Stimulated activated CD4-positive, alpha-beta T cell treated with anti-CD3 and anti-CD28 coated beads, Interleukin-1b, Interleukin-23, amount 100 ng/mL, for 48 hours (primary cell): ENCODE measurements at places on chromosomes 16 and 17.

GRCh38 chr16:983044-984030 lies 1.8 kb downstream of the SOX8 start:
- no peak for DNase-seq

- DNase-seq, result no peak
Observed at GRCh38 chr17:56431736-56432135, 161.8 kb upstream of the NOG start.

- no peak for DNase-seq
Observed at GRCh38 chr16:14007450-14007849, 63.7 kb upstream of the MRTFB start.

DNA sequence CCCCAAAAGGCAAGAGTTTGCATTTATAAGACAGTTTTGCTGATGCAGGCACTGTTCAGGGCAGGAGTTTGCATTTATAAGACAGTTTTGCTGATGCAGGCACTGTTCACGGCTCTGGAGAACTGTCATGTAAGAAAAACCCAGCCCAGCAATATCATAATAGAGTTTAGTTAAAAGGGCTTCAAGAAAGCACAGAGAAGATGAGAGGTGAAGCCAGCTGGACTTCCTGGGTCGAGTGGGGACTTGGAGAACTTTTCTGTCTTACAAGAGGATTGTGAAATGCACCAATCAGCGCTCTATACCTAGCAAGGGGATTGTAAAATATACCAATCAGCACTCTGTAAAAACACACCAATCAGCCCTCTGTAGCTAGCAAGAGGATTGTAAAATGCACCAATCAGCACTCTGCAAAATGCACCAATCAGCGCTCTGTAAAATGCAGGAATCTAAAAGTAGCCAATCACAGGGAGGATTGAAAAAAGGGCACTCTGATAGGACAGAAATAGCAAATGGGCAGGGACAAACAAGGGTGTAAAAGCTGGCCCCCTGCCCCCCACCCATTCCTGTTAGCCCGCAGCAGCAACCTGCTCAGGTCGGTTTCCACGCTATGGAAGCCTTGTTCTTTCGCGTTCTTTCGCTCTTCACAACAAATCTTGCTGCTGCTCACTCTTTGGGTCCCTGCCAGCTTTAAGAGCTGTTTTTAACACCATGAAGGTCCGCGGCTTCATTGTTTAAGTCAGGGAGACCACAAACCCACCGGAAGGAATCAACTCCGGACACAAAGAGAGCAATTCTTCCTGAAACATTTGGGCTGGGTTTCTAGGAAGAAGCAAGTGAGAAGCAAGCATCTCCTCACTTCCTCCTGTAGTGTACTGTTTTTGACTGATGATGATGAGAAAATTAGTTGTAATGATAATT lies 1.8 kb upstream of the CBX1 start:
- peak; percentile 40 for DNase-seq

- DNase-seq, result no peak
Observed at GRCh38 chr16:48432136-48432535, 46.9 kb upstream of the SIAH1 start.

DNA sequence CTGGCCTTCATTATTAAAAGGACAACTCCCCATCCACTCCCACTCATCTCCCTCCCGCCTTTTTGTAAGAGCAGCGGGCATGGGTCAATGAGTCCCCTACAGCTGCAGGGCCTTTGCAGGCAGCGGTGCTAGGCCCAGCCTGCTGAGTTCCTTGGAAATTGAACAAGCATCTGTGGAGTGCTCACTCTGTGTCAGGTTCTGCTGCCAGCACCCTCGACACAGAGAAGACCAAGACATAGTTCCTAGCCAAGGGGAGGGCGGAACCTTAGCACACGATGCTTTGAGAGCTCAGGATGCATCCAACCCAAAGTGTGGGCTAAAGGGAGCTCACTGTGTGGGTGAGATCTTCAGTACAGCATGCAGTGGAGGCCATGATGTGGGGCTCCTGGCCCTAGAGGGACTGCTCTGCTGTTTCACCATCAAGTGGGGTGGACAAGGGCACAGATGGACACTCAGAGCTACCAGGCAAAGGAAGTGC lies 27.6 kb downstream of the RMI2 start:
- DNase-seq, result no peak

DNA sequence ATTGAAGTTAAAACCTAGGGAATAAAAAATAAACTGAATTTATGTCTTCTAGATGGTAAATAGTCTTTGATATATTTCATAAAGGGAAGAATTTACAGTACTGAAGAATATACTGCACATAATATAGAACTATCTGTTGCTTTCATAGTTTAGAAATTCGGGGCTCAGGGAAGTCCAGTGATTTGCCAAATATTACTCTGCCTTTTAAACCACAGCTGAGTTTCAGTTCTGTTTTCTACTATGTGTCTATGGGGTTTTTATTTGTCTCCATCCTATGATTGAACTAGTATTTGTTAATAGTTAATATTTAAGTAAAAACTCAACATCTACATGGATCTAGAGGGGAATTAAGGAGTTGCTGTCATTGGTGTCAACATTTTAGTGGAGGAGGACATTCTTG lies 715.0 kb upstream of the CDH8 start:
- no peak for DNase-seq

GRCh38 chr17:78128551-78129350 lies at the start of gene TMC6:
TSS of gene TMC6 (minus strand) at chr17:78128755. CDS start at chr17:78126832, 1,923 bp downstream.
- peak; percentile 67 for DNase-seq

DNA sequence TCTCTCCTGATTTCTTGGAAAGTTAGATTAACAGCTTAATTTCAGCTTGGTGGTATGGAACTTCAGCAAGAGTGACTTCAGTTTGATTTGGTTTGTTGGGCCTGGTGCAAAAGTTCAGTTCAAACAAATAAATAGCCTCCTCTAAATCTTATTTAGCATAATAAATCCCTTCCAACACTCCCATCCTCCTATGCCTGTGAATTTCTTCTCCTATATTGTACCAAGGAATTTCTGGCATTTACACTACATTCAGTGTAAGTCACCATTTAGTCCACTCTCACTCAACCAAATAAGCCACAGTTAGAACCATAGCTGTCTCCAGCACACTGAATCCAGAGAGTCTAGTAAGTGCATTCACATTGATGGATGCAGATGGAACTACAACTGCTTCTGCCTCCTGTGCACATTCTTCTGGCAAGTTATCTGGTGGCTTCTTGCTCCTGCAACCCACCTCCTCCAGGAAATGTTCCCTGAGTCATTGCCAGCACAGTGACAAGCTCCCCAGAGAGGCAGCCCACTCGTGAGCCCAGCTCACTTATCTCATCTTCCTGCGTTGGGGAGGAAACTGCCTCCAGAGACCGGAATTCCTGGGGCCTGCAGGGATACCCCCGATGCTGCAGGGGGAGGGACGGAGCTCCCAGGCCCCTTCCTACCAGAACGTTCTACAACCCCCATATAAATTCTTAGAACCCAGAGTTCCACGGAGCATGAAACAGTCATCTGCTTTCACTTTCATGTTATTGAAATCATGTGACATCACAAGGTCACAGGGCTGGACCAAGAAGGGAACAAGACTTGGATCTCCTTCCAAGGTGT lies 318.3 kb downstream of the PHKB start:
- peak; percentile 27 for DNase-seq

DNA sequence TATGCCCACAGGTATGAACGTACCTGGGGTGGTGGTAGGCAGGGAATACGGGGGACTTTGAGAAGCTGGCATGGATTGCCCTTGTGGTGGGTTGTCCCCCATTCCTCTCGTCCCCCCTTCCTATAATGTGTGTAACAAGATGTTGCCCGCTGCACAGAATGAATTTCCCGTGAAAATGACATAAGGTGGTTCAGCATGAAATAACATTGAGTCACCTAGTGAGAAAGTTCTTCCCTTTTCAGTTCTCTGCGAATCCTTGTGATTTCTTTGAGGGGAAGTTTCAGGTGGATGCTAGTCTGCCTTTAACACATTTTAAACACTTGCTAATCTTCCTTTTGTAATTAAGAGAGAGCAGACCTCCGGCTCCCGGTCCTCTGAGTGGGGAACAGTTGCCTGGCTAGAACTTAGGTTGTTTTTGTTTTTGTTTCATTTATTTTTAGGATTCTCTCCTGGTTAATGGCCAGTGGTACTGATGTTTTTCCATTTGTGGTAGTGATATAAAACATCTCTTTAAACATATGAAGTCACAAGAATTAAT lies 58.9 kb downstream of the RAP1GAP2 start:
- no peak for DNase-seq

- no peak for DNase-seq
Observed at GRCh38 chr16:78289844-78290277, 190.4 kb downstream of the WWOX start.

DNA sequence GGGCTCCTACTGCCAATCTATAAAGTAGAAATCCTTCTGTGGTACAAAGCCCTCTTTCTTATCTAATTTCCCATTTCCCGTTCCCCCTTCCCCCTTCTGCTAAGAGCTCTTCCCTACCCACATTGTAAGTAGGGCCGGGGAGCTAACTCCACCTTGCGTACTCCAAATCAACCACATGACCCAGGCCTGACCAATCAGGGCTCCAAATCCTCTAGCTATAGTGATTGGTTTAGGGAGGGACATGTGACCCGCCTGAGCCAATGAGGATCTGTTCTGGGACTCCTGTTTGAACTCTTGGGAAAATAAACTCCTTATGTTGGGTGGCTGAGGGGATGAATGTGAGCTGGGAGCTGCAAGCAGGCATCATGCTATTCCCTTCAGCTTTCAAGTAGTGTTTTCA lies 40.9 kb upstream of the MEOX1 start:
- DNase-seq, result peak; percentile 20

- peak; percentile 98 for DNase-seq
Observed at GRCh38 chr17:5191541-5192417, at the start of gene ZNF594. TSS of gene ZNF594 (minus strand) at chr17:5191868. CDS start at chr17:5184256, 7,612 bp downstream.
